ENCODE measurements at places on chromosomes 5 and 9.
A peak's percentile ranks its signal among the peaks of the same experiment; 100 is the strongest.

GRCh38 chr9:120901755-120902568, 24.6 kb downstream of the TRAF1 start:
- no peak for DNase-seq

- no peak for DNase-seq
These were observed 167.4 kb downstream of the SLIT3 start for GRCh38 chr5:169133531-169133930.

GRCh38 chr5:101878190-101878589, 417.9 kb downstream of the SLCO4C1 start:
- DNase-seq = no peak

GRCh38 chr5:97046270-97046982, 96.0 kb downstream of the LIX1 start:
- no peak for DNase-seq

- no peak for DNase-seq
These were observed 190.1 kb upstream of the DMRT1 start for GRCh38 chr9:651371-651770.

DNA sequence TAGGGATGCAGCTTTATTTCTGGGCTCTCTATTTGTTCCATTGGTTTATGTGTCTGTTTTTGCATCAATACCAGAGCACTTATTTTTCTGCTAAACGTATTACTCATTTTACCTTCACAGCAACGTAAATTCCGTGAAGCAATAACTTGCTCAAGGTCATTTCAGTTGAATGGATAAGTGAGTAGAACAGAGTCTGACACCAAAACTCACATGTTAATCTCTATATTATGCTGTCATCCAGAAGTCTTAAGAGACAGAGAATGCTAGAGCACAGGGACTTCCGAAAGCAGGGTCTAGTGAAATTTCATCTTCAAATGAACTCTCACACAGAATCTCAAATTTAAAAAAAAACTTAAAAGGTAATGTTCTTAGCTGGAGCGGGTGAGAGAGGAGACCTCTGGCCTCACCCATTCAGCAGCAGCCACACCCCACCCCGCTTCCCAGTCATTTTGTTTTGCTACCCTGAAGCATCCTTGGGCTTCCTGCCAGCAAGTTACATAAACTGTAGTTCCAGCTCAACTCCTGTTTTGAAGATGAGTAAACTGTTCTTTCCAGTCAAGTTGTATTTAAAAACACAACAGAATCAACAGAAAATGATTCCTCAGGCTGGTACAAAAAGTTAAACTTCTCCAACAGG, 69.3 kb downstream of the TRIM36 start:
- DNase-seq = no peak

GRCh38 chr9:124222918-124223720, 34.6 kb upstream of the NEK6 start:
- peak; percentile 94 for DNase-seq

GRCh38 chr5:61744690-61745619, 412.9 kb downstream of the ZSWIM6 start:
- DNase-seq = no peak

GRCh38 chr5:176616511-176616910, 6.6 kb upstream of the GPRIN1 start:
- no peak for DNase-seq

DNA sequence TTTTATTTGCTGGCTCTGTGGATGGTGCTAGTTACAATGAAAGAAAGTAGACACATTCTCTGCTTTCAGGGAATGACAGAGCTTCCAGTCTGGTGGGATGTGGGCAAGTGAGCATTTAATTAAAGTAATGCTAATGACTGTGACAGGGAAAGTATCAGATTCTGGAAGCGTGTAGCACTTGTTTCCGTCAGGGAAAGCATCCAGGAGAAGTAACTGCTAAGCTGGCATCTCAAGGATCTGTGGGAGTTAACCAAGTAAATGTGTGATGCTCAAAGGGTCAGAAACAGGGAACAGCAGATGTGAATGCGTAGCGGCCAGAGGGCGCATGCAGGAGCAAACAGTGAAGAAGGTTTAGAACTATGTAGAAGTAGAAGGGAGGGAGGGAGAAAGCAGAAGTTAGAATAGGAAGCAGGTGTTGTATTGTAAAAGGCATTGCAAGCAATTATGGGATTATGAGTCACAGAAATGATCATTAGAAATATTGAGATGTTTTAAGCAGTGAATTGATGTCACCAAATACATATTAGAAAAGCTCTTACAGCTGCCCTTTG, 12.2 kb downstream of the KLHL9 start:
- no peak for DNase-seq

- DNase-seq = peak; percentile 41
These were observed 69.7 kb downstream of the MEF2C start for GRCh38 chr5:88813244-88813643.

GRCh38 chr5:105836268-105836667, 1834.5 kb downstream of the EFNA5 start:
- no peak for DNase-seq

DNA sequence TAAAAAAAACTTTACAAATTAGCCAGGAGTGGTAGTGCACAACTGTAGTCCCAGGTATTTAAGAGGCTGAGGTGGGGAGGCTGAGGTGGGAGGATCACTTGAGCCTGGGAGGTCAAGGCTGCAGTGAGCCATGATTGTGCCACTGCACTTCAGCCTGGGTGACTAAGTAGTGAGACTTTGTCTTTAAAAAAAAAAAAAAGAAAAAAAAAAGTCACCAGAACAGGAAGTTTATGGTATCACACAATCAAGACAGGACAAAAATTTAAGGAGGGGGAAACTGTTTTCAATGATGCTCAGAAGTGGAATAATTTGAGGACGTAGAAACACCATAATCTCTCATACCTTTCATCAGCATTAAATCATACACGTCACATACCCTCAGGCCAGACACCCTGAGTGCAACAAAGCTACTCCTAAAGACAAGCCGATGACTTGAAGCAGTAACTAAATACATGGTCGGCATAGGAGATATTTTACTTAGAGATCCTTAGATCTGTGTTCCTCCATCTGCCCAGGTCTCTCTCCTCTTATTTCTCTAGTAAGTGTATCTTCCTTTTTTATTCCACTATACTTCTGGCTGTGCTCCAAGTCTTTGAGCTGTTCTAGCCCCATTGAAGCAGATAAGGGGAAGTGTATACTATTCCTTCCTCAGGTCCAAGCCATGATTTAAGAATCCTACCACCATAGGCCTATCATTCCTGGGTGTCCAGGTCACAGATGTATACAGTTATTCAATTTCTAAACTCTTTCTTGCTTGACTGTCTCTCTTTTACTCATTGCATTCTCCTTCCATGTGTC, 91.3 kb upstream of the APC start:
- peak; percentile 84 for DNase-seq

- no peak for DNase-seq
These were observed 2.8 kb upstream of the HEMGN start for GRCh38 chr9:97940741-97941140.

DNA sequence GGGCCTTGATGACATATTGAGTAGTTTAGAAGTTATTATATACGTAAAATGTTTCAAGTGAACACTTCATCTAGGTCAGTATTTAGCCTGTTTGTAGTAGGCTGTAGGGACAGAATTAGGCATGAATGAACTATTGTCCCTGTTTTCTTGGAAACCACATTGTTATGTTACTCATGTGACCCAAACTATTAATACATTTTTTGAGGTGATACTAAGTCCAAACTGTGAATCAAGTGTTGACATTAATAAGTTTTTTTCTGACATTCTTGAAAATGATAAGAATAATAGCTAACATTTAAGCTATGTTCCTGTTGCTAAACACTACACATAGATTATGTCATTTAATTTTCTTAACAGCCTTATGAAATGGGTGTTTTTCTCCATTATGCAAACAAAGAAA, 1642.7 kb upstream of the WWC1 start:
- no peak for DNase-seq

GRCh38 chr5:156686380-156686779, 163.7 kb upstream of the PPP1R2B start:
- no peak for DNase-seq

GRCh38 chr5:43638107-43638506, 35.1 kb downstream of the NNT start:
- DNase-seq = peak; percentile 7

GRCh38 chr9:69486498-69486897, 161.5 kb downstream of the ENTREP1 start:
- DNase-seq = no peak

DNA sequence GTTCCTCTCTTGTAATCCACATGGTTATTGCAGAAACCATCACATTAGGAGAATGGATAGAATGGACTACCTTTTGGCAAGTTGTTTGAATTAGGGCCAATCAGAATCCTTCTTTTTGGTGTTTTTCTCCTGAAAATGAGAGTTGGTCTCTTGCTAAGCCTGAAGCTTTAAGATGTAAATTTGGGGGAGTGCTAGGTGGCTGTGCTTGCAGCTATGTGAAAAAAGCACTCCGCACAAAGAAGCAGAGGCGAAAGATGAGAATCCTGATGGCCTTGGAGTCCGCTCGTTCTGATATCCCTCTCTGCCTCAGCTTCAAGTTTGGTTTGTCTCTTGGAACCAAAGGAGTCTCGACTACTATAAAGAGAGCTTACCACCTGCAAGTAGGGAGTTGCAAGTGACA, 63.6 kb downstream of the INIP start:
- DNase-seq = no peak

DNA sequence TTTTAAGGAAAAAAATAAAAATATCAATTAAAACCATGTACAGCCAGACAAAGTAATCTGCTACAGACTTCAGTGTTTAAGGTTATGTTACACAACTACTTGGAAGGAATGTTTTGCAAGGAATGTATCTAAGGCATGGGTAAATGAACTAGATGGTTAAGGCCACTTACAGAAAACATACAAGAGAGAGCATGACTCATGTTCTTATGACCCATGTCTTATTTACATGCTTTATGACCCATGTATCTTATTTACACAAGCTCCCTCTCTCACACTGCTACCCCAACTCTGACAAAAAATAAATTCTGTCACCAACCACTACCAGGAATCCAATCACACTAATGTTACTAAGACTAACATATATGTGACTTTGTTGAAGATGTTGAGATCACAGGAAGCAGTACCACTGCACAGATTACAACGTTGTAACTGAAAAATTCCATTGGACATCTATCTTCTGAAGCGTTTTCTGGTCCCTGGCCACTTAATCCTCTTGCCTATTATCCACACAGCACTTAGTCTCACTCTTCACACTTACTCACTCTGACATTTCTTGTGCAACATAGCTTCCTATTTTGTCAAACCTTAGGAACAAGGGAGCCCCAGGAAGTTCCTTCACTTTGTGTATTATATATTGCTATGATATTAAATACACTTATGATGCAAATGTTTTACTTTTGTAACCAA, 1630.1 kb upstream of the C9orf72 start:
- no peak for DNase-seq

DNA sequence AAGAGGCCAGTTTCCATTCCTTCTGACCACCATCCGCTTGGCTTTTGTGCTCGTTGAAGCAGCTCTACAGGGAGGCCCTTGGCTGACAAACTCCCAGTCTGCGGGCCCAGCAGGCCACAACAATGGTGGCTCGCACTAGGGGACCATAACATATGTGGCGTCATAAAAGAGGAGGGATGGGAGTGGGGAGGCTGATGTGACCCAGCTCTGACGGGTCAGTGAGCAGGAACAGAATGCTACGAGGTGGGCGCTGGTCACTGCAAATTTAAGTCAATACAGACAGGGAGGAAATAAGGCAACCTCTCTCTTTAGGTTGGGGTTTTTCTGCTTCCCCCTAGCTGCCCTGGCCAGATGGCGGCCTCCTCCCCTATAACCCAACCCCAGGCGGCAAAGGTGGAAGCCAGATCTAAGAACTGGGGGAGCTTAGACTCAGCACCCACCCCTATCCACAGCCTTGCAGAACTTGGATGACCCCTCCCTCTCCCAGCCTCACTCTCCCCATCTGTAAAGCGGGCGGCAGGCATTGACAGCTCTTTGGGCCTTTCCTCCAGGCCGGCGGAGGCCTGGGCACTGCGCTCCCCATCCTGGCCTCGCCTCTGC, 778 bp downstream of the FRRS1L start:
- DNase-seq = no peak

- DNase-seq = peak; percentile 56
These were observed 566.7 kb upstream of the KLF4 start for GRCh38 chr9:108056084-108056804.

GRCh38 chr5:83817591-83817990, 96.9 kb upstream of the HAPLN1 start:
- no peak for DNase-seq

DNA sequence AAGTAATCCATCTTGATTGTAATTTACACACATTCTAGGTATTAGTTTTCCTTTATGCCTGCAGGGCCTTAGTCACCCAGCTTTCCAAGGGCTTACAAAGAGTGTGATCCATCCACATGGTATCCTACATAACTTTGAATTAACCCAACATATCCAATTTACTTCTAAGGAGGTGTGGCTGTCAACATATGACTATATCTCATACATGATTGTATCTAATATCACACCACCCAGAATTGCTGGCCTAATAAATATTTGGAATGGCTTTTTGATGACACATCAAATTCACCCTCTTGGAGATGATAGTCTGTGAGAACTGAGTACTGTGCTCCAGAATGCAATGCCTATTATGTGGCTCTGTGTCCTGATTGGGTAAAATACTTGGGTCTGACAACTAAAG, 363.3 kb upstream of the GRIN3A start:
- no peak for DNase-seq

DNA sequence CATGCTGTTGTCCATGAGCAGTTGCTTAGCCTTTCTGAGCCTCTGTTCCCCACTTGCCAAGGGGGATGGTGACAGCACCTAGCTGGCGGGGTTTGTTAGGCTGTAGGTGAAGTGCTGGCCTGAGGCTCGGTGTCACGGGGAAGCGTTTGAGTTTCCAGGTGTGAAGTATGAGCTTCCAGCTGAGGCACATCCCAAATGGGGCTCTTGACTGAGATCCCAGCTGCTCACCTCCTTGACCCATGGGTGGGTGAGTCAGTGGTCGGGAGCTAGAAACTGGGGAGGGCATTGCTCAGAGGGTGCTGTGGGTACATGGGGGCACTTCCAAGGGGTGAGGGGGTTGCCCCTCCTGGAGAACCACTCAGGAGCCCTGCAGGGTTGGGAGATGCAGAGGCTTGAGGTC, 26.4 kb upstream of the RNF130 start:
- no peak for DNase-seq

GRCh38 chr5:73367650-73368049, 80.9 kb downstream of the FOXD1 start:
- no peak for DNase-seq

- DNase-seq = no peak
These were observed 103.4 kb upstream of the RAI14 start for GRCh38 chr5:34552686-34553085.

- no peak for DNase-seq
These were observed 13.3 kb upstream of the COL5A1 start for GRCh38 chr9:134628354-134628736.

Data from suppressor macrophage (primary cell).